ENCODE measurements at places on chromosomes 3 and 15.

DNA sequence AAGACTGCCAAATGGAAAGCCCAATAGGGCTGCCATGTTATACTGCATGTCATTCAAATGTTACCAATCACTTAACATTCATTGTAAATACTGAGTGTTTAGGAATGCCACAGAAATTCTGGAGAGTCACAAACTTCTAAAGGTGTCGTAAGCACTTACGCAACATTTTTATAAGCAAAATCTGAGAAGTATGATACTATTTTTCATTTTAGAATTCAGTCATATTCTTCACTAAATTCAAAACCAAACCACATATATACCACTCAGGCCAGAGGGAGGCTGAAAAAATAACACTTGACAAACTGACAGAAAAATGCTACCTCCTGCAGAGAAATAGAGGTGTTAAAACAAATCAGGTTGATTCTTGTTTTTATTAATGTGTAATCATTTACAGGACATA, 89.8 kb downstream of the THBS1 start:
- DNase-seq = no peak

- DNase-seq = no peak
Observed at GRCh38 chr3:99662838-99663570, 24.6 kb downstream of the COL8A1 start.

GRCh38 chr15:63497642-63498467, 6.5 kb upstream of the USP3 start:
- DNase-seq = no peak

DNA sequence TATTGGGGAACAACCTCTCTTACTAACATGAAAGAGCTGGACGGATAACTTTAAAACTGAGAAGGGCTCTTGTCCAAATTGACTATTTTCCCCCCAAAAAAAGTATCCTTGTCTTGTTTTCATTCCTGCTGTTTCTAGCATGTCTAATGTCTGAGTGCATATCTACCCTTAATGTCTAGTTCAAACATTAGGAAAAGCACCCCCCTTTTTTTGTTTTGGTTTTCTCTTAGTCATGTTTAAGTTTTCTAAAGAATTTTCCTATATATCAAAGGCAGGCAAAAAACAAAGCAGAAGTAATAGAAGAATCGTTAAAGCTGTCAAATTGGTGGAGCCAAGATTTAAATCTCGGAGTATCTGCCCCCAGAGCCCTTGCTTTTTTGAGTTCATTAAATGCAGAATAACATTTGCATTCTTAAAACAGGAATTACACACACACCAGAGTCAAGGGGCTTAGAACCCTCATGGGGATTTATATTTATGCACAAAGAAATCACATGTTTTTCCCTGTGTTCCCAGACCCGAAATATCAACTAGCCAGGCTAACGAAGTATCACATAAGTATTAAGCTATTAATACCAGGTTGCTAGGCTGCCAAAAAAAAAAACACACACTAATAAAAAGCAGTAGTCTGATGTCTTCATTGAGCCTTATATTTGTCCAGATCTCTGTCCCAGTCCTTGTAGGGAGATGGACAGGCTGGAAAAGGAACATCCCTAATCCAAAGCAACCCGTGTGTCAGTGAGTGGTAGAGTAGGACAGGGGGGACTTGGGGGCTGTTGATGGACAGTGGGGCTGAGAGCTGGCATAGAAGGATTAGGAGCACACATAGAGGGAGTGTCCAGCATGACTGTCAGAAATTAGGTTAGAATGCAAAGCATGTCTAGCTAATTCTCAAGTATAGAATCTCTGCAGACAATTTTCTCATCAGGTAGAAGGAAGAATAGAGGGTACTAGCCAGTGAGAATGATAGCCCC, 103.6 kb upstream of the BFSP2 start:
- no peak for DNase-seq

- DNase-seq = no peak
Observed at GRCh38 chr3:184172681-184173373, 1.8 kb upstream of the AP2M1 start.

- DNase-seq = no peak
Observed at GRCh38 chr3:31352331-31352730, 180.4 kb upstream of the STT3B start.

GRCh38 chr15:92112711-92113110, 259.2 kb downstream of the SLCO3A1 start:
- DNase-seq = no peak

GRCh38 chr3:150867434-150867833, 37.8 kb downstream of the MINDY4B start:
- no peak for DNase-seq

GRCh38 chr3:151891721-151892120, 18.3 kb downstream of the SUCNR1 start:
- DNase-seq = no peak

- no peak for DNase-seq
Observed at GRCh38 chr3:156216852-156217251, 96.5 kb downstream of the KCNAB1 start.

GRCh38 chr3:170703121-170703588, 117.3 kb upstream of the SLC7A14 start:
- DNase-seq = no peak

GRCh38 chr15:64640146-64640871, 135.1 kb downstream of the RBPMS2 start:
- no peak for DNase-seq

DNA sequence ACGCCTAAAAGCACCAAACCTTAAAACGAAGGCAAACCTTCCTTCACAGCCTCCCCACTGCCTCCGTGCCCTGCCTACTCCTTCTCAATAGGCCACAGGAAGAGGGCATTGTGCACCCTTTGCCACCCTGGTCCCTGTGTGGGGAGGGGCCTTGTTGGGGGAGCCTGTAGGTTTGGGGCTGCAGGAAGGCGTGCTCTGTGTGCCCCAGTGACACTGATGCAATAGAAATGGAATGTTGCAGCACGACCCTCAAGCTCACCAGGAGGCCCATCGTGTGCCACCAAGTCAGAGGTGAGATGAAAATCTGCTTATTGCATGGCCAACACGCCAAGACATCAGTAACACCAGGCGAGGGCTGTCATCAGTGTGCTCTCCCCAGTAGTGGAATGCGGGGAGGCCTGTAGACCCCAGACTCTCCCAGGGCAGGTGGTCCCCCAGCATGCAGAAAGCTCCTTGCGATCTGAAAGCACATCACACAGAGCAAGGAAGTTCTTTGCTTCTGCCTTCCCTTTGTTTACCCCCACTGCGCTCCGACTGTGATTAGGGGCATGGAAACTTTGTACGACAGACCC, 86.2 kb downstream of the ASB7 start:
- no peak for DNase-seq

DNA sequence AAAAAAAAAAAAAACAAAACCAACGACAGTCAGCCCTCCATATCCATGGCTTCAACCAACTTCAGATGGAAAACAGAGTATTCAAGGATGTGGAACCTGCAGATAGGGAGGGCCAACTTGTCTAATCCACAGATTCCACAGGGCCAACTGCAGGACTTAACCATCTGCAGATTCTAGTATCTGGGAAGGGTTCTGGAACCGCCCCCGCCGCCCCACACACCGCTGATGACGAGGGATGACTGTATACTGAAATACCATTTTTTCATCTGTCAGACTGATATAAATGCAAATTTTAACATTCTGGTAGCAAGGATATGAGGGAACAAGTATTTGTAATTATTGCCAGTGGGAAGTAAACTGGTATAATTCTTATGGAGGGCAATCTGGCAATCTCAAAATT, 29.5 kb downstream of the ADPGK start:
- no peak for DNase-seq

DNA sequence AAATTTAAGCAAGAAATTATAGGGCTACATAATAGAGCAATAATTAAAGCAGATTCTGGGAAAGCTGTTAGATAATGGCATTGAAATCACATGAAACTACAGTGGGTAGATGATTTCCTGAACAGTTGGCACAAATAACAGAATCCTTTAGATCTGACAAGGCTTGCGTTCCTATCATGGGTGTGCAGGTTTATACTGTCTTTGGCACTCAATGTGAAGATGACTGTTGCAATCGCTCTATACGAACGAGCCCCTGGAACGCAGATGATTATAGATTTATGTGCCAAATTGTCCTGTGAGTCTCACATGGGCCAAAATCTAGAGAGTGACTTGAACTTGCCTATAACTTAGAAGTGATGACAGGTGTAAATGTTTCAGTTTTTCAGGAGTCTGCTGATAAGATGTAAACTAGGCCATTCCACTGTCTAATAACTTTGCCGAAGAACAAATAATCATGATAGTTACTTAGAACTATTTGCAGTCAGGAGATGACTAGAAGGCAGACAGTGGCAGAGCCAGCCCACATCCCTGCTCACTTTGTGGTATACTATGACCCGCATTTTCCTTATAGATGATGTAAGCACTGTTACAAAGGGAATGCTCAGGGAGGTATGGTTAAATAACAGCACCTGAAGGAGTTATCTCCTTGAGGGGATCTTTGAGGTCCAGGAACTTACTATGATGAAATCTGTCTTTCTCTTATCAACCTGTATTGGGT, 30.5 kb upstream of the TRPC1 start:
- DNase-seq = no peak

DNA sequence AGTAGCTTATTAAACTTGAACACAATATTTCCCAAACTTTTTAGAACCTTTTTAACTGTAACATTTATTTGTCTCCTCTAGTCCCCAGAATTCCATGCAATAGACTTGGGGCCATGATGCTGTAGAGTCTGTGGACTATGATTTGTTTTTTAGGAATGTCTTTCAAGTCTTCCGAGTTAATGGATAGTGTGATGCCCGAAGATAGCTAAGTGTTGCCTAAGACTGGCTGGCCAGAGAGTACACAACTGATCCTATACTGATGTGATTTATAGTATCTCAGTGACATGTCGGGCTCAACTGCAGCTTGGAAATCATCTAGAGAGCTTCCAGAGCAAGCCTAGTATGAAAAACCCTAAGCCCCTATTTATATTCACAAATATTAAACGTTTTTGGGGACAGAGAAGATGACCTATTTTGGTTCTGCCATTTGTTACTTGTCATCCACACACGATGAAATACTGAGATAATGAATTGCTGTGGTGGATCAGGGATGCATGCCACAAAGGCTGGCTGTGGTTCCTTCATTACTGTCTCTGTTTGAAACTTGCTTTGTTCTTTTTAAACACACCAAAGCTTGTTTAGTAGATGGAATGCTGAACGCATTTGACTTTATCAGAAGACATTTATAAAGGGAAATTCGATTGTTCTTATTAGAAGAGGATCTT, 507.4 kb downstream of the TAFA4 start:
- no peak for DNase-seq

- no peak for DNase-seq
Observed at GRCh38 chr3:67535006-67535405, 119.4 kb downstream of the SUCLG2 start.

- DNase-seq = no peak
Observed at GRCh38 chr15:65970937-65971740, 101.8 kb downstream of the RAB11A start.

- DNase-seq = no peak
Observed at GRCh38 chr15:64267331-64267973, 88.5 kb downstream of the CSNK1G1 start.

GRCh38 chr3:46131884-46132450, 76.1 kb downstream of the CCR1 start:
- DNase-seq = no peak

DNA sequence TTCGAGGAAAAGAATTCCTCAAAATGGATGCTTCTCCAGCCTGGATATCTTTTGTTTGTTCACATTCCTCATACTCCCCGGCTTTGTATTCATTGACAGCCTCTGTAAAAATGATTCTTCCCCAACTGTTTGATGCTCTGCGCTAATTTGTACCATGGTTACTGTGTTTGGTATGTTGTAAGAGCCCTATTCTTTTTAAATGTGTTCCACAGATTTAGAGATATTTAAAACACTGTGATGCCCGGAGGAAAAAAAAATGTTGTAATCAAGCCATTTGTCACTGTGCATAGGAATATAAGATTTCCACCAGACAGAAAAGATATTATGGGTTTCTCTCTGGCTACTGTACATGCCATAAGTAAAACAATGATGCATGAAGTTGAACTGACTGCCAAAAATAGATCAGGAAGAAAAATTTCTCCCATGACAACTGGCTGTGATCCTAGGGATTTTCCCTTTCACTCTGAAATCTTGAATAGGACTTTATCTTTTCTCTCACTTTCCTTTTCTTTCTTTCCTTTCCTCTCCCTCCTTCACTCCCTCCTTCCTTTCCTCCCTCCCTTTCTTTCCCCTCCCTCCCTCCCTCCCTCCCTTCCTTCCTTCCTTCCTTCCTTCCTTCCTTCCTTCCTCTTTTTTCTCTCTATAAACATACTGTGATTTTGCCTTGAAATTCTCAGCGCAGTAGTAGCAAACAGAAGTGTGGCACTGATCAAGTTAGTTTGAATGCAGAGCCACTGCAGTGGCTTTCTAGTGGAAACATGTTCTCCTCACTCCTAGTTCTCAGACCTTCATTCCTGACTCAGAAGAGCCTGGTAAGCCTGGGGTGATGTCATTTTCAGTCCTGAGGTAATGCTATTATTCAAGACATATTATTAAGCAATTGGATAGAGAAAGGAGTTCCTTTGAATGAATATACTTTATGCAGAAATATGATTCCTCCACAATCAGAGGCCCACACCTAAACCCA, 254.9 kb upstream of the TBL1XR1 start:
- no peak for DNase-seq

GRCh38 chr15:41085029-41085428, 31.1 kb downstream of the INO80 start:
- DNase-seq = no peak

DNA sequence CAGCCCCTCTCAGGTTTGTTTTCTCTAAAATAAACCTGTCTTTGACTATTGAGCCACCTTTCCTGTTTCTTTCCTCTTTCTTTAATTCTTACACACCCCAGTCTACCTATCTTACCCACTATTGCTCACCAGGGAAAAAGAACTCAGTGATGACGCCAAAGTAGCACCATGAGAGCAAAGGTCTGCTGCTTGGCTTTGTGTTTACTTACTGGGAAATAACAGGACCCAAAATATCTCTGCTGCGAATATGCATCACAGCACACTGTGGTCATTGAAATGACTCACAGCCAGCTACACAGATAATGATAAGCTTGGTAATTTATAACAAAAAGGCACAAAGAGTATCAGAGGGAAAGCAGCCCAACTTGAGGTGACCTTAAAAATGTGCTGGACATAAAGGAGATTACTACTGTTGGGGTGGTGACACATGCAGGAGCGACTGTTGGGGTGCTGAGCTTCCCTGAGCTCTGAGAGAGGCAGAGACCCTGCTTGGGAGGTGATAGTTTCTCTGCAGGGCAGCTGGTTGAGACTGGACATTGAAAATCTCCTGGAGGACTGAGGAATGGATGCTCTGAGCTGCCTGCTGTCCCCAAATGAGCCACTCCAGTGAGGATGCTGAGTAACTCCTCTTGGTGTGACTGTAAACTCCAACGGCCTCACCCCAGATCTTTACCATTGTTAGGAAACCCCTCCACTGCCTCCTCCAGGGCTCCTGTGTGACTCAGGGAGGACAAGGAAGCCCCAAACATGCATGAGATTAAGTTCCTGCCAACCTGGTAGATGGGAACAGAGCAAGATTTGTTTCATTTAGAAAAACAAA, 14.5 kb downstream of the EFCAB12 start:
- DNase-seq = no peak

GRCh38 chr3:188160751-188161150, 6.8 kb downstream of the LPP start:
- no peak for DNase-seq

Data from NCI-H2107 (cell line).